EH (cell line): ENCODE measurements at places on chromosomes 7 and 10.

DNA sequence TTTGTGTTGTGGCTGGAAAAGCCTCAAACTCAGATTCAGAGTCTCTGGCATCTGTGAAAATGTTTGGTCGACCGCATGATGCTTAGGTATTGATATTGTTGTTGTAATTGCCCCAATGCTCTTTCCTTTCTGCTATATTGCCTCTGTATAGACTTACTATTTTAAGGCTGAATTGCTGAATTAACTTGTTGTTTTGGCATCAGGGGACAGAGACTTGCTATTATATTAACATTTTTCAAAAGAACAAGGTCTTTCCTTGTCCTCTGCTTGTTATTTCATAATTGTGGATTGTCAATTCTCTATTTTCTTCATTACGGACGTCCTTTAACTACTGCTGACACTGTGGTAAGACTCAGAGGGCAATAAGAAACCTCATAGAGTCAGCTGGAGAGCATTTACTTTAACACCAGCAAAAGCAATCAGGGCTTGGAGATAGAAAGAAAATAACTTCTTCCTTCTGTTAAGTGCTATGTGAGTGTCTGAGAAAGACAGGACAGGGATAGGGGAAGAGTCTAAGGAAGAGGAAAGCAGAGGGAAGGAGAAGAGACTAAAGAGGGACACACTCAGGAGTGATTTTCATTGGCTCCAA lies 17.6 kb downstream of the CPED1 start:
- DNase-seq, result no peak

DNA sequence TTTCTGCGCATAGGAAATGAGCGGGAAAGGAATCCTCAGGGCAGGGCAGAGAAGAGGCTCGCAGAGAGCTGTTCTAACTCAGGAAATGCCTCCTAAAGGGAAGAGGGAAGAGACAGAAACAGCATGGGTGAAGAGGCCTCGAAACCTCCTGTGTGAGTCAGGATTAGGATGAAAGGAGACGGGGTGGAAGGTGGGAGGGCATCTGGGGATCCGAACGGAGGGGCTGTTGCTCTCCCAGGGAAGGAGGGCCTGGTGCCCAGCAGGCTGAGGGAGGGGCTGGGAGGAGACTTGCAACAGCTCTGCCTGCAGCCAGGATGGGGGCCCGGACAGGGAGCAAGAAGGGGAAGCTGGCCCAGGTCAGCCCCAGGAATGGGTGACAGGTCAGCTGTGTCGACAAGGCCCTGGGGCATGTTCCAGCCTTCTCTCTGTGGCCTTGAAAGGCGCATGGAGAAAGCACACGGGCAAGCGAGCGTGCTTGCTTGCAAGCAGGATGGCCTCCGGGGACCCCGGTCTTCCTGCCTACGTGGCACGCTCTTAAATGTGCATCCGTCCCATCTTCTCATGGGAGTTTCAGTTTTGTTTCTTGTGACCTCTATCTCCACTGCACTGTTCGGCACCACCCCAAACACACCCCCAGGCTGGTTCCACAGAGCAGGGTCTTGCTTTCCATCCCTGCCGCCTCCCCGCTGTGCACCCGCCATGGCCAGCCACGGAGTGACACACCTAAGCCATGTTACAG lies 63.5 kb downstream of the HIPK2 start:
- no peak for DNase-seq

GRCh38 chr7:151225948-151226510 lies 976 bp downstream of the ABCF2 start:
- no peak for DNase-seq

- peak; percentile 73 for DNase-seq
Measured at GRCh38 chr7:818031-818699, 14.1 kb upstream of the SUN1 start.

DNA sequence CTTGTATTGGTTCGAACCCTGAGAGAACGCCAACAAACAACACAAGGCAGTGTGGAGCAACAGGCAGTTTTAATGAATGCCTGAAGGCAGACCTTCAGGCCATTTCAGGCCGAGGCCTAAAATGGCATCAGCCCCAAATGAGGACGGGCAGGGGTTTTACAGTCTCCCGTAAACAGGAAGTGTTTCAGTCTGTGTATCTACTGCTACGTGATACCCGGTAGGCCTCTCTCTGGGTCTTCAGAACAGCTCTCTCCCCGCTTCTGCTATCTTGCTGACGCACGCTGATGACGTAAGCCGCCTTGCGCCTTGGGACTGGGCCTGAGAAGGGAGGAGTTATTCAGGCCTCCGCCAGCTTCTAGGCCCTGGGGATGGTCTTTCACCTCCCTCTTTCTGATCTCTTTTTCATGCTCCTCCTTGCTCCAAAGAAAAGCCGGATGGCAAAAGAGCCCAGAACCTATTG lies 67.7 kb downstream of the ST8SIA6 start:
- no peak for DNase-seq

DNA sequence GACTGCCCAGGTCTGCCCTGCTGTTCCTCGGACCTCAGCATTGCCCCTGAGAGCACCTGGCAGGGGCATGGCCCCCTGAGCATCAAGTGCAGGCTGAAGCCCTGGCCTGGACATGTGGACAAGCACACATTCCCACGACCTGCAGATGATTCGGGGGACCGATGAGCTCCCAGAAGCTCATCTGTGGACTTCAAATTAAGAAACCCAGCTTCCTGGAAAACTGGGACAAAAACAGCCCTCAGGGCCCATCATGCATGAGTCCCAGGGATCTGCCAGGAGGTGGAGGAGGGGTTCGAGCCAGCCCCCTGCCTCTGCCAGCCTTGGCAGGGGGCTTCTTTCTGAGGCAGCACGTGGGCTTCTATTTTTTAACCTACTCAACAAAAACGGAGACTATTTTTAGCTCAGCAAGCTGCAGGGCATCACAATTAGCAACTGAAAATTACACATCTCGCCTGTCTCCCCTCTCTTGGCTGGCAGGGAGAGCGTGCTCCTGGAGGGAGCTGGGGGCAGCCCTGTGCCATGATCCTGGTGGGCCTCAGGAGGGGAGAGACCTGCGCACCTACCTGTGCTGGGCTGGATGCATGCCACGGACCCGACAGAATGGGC lies 51.8 kb downstream of the RASGEF1A start:
- DNase-seq, result no peak

- DNase-seq, result no peak
Measured at GRCh38 chr10:97078261-97078937, 107.4 kb downstream of the SLIT1 start.

DNA sequence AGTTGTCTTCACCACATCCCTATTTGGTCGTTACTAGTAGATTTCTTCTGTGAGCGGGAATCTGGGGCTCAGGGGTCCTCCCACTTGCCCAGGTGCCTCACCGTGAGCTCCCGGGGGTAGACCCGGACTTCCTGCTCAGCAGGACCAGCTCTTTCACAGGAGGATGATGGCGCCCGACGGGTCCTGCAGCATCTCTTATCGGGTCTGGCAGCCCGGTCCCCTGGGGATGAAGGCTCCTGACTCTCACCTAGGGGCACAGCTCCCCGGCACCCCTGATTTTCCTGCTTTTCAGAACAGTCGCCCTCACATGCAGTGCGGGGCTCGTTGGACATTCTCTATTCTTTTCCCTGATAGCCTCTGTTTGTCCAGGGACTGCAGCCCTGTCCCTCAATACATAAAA lies 33.0 kb upstream of the SHH start:
- DNase-seq, result no peak

GRCh38 chr10:7580520-7580919 lies 86.2 kb downstream of the ITIH5 start:
- DNase-seq, result no peak

GRCh38 chr10:133162178-133162909 lies 2.3 kb downstream of the KNDC1 start:
- DNase-seq, result no peak

- peak; percentile 78 for DNase-seq
Measured at GRCh38 chr10:43682956-43683355, 34.3 kb upstream of the ZNF32 start.

- peak; percentile 27 for DNase-seq
Measured at GRCh38 chr7:90726623-90727022, 130.5 kb downstream of the CDK14 start.

DNA sequence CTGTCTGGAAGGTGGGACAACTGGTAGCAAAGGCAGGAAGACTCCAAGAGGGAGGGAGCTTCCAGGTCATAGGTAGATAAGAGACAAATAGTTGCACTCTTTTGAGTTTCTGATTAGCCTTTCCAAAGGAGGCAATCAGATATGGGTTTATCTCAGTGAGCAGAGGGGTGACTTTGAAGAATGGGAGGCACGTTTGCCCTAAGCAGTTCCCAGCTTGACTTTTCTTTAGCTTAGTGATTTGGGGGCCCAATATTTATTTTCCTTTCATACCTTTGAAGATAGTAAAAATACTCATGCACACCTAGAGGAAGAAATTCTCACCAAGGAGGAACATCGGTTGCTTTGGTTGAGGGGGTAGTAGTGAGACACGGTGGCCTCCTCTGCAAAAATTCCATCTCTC lies 212.1 kb upstream of the SVIL start:
- no peak for DNase-seq

- peak; percentile 84 for DNase-seq
Measured at GRCh38 chr10:28047061-28047460, 48.2 kb upstream of the ODAD2 start.

DNA sequence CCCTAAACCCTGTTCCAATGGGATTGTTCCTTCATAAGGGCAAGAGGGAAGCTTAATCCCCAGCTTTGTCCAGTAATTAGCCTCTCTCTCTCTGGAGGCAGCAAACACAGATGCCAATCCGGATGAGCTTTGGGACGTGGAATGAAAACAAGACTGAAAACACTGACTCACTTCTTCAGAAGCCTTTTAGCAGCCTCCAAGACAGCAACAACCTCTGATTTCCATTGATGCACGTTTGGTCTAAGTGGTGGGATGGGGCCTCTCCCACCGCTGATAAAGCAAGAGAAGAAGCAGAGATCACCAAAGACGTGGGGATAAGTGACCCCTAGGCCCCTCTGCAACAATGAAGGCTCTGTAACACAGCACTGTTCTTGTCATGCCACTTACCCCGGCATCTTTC lies 5.8 kb upstream of the GFRA1 start:
- peak; percentile 69 for DNase-seq

- no peak for DNase-seq
Measured at GRCh38 chr10:35872671-35873070, 230.6 kb upstream of the FZD8 start.

GRCh38 chr10:113060201-113061053 lies 110.4 kb downstream of the TCF7L2 start:
- DNase-seq, result no peak

DNA sequence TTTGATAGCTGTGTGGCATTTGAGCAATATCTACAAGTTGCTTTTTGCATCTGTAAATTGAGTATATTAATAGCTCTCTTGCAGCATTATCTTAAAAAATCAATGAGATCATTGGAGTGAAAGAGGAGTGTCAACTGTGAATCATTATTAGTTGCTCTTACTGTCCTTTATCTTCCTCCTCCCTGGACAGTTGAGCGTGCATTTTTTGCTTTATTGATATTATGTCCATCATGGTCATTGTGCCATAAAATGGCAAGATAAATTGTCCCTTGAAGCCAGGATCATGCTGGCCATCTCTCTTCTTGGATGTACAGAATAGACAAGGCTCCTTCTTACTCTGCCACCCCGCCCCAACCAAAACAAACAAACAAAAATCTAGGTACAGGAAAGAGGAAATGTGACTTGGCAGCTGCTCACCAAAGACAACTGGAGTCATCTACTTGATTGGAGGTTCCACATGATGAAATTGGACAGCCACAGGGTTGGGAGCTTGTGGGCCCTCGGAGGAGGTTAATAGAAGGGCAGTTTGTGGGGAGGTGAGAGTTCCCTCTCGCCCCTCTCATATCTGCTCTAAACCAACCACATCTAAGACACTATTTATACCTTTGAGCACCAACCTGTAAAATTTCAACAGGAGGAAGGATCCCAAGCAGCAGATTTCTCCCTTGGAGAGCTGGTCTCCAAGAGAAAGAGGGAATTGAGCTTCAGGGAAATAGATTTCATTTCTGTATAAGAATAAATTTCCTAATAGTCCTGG lies 252.7 kb downstream of the SKIDA1 start:
- no peak for DNase-seq

DNA sequence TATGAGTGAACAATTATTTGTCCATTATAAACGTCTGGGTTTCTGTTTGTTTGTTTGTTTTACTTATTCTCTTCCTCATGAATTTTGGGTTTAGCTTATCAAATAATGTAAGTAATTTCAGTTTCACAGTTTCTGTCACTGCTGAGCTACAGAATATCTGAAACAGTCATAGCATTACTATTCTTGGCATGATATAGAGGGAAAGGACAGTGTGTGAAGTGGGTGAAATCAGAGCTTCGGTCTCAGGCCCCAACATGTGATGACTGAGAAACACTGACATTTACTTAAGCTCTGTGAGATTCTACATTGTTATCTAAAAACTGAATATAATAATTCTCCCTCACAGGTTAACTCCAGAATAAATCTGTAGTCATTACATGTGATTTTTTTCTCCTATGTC lies 8.8 kb upstream of the OR6V1 start:
- DNase-seq, result peak; percentile 73

GRCh38 chr10:125865120-125865519 lies 16.0 kb downstream of the DHX32 start:
- DNase-seq, result no peak

DNA sequence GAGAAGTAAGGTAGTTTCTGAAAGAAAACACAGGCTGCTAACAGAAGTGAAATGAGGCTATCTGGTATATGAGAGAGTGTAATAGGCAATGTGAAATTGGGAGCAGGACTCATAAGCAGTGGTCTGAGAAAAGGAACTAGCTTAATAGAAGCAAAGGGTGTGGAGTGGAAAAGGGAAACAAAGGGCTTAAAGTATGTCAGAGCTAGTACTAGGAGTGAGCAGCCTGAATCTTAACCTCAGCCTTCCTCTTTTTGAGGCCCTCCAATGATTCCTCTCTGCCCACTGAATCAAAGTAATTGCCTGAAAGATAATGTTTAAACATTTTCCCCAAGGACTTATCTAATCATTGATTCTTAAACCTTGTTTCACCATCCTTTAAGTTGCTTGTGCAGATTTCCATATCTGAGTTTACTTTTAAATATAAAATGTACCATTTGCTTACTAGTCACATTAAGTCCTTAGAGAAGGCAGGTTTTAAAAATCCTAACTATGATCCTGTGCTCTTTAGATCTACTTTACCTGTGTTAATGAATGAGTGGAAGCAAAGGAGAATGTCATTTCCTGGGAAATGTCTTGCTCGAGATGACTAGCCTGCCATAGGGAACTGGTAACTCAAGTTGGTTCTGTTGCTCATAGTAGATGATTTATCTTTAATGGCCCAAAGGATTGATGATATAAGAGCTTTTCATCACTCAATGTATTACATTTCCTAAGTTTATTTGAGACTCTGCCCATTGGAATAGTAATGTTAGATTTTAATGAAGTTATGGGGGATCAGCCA lies 155.0 kb downstream of the SKAP2 start:
- no peak for DNase-seq

GRCh38 chr7:111588065-111588433 lies 25.8 kb upstream of the IMMP2L start:
- peak; percentile 31 for DNase-seq

DNA sequence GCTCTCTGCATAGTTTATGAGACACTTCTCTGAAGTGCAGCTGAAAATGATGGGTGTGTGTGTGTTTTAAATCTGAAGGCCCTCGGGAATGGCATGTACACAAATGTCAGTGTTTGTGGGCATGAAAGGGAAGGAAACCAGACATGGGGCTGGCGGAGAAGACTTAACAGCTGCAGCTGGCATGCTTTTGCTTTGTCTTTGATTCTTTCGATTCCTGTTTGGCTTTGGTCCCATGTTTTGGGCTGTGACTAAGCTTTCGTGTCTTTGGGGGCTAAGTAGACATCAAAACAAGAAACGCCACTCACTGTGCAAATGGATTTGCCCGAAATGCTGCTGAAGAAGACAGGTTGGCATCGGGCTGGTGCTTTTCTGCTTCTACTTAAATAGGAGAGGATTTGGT lies 179.3 kb downstream of the PFKFB3 start:
- DNase-seq, result peak; percentile 72
